Activated CD4-positive, alpha-beta T cell treated with anti-CD3 and anti-CD28 coated beads for 36 hours (primary cell): ENCODE measurements at places on chromosomes 12 and 14. TPM values are rescaled to one million over a fixed set of nuclear protein-coding genes. Genes with fewer than 3 reads are reported as not detected.

DNA sequence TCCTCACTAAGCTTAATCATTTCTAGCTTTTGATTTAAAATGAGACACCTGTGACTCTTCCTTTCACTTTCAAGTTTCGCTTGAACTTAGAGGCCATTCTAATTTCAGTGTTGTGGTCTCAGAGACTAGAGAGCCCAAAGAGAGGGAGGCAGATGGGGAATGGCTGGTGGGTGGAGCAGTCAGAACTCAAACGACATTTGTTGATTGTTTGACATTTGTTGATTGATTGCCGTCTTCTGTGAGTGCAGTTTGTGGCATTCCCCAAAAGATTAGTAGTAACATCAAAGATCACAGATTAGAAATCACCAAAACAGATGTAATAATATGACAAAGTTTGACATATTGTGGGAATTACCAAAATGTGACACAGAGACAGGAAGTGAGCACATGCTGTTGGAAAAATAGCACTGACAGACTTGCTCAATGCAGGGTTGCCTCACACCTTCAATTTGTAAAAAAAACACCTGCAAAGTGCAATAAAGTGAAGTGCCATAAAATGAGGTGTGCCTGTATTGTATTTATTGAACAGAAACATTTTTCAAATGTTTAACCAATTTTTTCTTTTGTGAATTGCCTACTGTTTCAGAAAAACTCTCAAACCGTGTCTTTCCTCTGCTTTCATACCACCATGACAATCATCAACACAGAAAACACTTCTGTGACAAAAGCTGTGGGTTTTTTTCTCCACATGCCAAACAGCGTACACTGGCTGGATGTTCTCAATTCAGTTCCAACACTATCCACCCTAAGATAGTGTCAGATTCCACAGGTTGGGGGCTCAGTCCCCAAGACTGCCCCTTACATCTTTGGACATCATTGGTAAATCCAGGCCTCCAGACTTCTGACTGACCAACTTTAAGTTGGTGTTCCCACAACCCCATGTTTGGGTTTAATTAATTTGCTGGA lies 376.3 kb upstream of the RGS6 start:
- peak overlapping the region; percentile 98 for H3K27ac ChIP-seq
- H3K27me3 ChIP-seq, result no peaks in the 10 kb centered on the region
- H3K4me1 ChIP-seq, result peaks cover 76% of the 10 kb centered on the region
- peaks cover 2% of the 10 kb centered on the region for H3K36me3 ChIP-seq
- peak overlapping the region; percentile 50 for H3K4me3 ChIP-seq

GRCh38 chr12:89098441-89099112 lies 253.7 kb downstream of the DUSP6 start:
- no peak for DNase-seq
- H3K4me1 ChIP-seq, result peaks cover under 1% of the 10 kb centered on the region
- no peaks in the 10 kb centered on the region for H3K36me3 ChIP-seq

DNA sequence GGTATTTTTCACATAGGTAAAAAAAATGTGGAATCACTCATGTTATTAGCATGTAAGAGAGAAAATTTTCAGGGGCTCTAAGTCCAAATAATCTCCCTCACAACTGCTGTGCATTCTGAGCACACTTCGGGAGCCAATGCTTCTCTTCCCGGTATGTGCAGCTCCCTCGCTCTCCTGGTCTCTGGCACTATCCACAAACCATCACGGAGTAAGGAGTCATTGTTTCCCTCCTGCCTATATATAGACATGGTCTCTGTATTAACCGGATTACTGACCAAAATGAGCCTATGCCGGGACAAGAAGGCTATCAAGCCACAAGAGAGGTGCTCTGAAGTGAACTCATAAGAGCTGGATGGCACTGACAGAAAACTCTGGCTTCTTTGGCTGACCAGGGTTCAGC lies 13.4 kb downstream of the HECTD4 start:
- H3K27ac ChIP-seq, result no peak overlapping the region
- H3K4me3 ChIP-seq, result no peak overlapping the region
- DNase-seq, result no peak
- H3K27me3 ChIP-seq, result no peaks in the 10 kb centered on the region
- H3K4me1 ChIP-seq, result peaks cover 4% of the 10 kb centered on the region

- H3K27ac ChIP-seq, result no peak overlapping the region
- H3K4me3 ChIP-seq, result no peak overlapping the region
- H3K27me3 ChIP-seq, result peaks cover 51% of the 10 kb centered on the region
- no peaks in the 10 kb centered on the region for H3K4me1 ChIP-seq
- H3K36me3 ChIP-seq, result peaks cover 2% of the 10 kb centered on the region
Measured at GRCh38 chr12:16606201-16606849, 363 bp upstream of the LMO3 start.

DNA sequence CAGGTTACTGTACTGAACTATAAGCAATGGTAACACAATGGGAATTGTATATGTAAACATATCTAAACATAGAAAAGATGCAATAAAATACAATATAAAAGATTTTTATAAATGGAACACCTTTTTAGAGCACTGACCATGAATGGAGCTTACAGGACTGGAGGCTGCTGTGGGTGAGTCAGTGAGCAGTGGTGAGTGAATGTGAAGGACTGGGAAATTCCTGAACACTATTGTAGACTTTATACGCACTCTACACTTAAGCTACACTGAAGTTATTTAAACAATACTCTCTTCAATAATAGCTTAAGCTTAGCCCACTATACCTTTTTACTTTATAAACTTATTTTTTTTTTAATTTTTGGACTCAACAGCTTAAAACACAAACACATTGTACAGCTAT lies 313.5 kb downstream of the KCNC2 start:
- H3K4me3 ChIP-seq, result no peak overlapping the region
- H3K27ac ChIP-seq, result no peak overlapping the region
- DNase-seq, result no peak
- H3K27me3 ChIP-seq, result no peaks in the 10 kb centered on the region
- H3K4me1 ChIP-seq, result peaks cover 30% of the 10 kb centered on the region
- H3K36me3 ChIP-seq, result no peaks in the 10 kb centered on the region

DNA sequence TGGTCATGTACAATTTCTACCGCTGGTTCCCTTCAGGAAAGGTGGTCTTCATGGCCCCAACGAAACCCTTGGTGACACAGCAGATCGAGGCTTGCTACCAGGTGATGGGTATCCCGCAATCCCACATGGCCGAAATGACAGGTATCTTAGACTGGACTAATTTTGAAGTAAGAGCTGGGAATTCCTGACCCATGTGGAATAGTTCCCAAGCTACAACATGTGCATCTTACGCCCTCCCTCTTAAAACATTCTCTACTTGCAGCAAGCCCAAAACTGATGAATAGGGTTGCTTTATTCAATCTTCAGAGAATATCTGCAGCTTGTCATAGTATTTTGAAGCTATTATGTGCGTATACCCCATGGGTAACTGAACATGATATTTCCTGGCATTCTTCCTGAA lies 669 bp downstream of the FANCM start:
- peak overlapping the region; percentile 93 for H3K4me3 ChIP-seq
- H3K36me3 ChIP-seq, result peaks cover 10% of the 10 kb centered on the region
- no peak for DNase-seq
- no peaks in the 10 kb centered on the region for H3K27me3 ChIP-seq

DNA sequence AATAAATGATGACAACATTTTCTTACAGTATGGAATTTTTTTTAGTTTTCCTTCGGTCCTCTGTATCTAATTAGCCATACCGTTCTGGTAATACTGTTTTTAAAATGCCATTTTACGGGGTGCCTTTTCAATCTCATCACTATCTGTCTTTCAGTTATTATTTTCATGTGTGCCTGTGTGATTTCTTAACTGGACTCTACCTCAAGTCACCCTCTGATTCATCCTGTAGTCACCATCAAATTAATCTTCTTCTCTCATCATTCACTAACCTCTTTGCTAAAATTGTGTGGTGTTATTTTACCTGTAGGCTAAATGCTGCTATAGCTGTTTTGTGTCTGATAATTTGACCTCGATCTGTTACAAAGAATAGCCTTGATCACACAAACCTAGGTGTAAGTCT lies 16.0 kb upstream of the CCT2 start:
- H3K4me1 ChIP-seq, result peaks cover 16% of the 10 kb centered on the region
- no peak overlapping the region for H3K4me3 ChIP-seq
- no peak for DNase-seq
- peak overlapping the region; percentile 52 for H3K27ac ChIP-seq
- H3K27me3 ChIP-seq, result no peaks in the 10 kb centered on the region

DNA sequence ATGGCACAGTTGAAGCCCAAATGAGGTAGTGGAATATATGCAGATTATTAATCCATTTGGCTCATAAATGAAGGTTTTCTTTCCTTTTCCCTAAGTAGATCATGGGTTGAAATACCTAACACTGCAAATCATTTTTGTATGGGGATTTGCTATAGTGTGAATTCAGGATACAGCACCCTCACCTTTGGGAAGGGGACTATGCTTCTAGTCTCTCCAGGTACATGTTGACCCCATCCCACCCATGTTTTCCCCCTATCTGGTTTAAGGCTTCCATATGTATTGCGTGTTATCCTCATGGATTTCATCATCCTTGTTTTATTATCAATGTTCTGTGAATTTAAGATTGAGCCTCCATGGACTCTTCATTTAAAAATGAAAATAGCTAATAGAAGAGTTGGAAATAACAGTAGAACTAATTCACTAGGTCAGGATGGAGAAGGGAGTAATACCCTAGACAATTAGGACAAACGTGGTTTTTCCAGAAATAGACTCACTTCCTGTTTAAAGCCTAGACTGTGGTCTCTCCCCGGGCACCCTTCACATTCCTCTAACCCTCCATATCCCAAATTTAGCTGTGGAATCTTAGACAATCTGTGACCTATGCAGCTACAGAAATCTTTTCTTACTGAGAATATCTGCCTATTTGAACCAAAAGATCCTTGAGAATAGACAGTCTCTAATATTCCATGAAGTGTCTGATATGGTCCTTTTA lies 56.5 kb downstream of the DAD1 start:
- peak overlapping the region; percentile 84 for H3K4me3 ChIP-seq
- H3K27me3 ChIP-seq, result no peaks in the 10 kb centered on the region
- DNase-seq, result no peak
- H3K4me1 ChIP-seq, result peaks cover 88% of the 10 kb centered on the region

DNA sequence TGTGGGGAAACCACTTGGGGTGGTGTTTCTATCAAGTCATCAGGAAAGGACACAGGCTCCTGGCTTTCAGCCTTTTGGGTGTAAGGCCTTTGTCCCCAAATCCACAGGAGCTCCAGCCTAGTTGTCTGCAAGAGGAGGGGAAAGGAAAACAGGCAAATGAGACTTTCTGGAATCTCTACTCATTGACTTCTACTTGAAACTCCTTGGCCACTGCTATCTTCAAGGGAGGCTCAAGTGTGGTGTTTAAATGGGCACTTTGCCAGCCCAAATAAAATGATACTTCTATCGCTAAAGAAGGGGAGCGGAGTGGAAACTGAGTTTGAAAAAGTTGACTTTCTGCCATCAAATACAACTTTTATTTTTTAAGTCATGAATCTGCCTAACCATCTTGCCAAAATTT lies 445.9 kb upstream of the RGS6 start:
- no peaks in the 10 kb centered on the region for H3K27me3 ChIP-seq
- H3K4me1 ChIP-seq, result peaks cover 21% of the 10 kb centered on the region
- peaks cover 17% of the 10 kb centered on the region for H3K36me3 ChIP-seq

- no peaks in the 10 kb centered on the region for H3K27me3 ChIP-seq
- no peak overlapping the region for H3K4me3 ChIP-seq
Measured at GRCh38 chr14:69204753-69205152, 13.5 kb downstream of the EXD2 start.

Gene SERPINA3
- total RNA-seq, result not detected

GRCh38 chr12:89874146-89874545 lies 165.5 kb upstream of the ATP2B1 start:
- H3K4me1 ChIP-seq, result peaks cover 9% of the 10 kb centered on the region
- H3K27ac ChIP-seq, result no peak overlapping the region
- no peak for DNase-seq
- H3K4me3 ChIP-seq, result no peak overlapping the region

Gene DRAM1
- 2.3 TPM for total RNA-seq

GRCh38 chr12:50401500-50402081 lies 906 bp downstream of the LARP4 start:
- H3K27me3 ChIP-seq, result no peaks in the 10 kb centered on the region
- H3K27ac ChIP-seq, result peak overlapping the region; percentile 94
- peak overlapping the region; percentile 93 for H3K4me3 ChIP-seq
- H3K4me1 ChIP-seq, result peaks cover 13% of the 10 kb centered on the region
- peak; percentile 24 for DNase-seq
- peaks cover 15% of the 10 kb centered on the region for H3K36me3 ChIP-seq

Gene BCL2L14
- 7.3 TPM for total RNA-seq

GRCh38 chr12:93853698-93854478 lies 176.7 kb downstream of the CRADD start:
- peaks cover 7% of the 10 kb centered on the region for H3K4me1 ChIP-seq
- no peak for DNase-seq
- H3K36me3 ChIP-seq, result no peaks in the 10 kb centered on the region
- H3K4me3 ChIP-seq, result no peak overlapping the region

Gene NYNRIN
- total RNA-seq, result 0.07 TPM
